Iris pigment epithelial cell (primary cell): ENCODE measurements at places on chromosomes 7 and 10.
A peak's percentile ranks its signal among the peaks of the same experiment; 100 is the strongest.

- no peak for DNase-seq
Observed at GRCh38 chr10:23557777-23558176, 118.9 kb downstream of the OTUD1 start.

DNA sequence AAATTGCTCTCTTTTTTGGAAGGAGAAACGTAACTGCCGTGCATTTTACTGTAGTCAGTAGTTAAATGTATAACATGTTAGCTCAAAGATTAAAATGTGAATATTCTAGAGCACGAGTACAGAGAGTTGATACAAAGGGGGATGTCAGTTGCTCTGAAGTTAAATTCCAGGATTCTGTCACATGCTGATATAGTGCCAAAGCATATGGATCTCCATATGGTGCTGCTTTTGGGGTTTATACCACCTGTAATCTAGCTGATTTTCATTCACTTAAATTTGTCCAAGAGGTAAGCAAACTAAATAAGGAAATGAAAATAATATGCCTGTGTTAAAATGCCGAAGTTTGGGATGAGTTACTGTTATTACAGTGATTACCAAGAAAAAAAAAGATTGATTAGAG, 298.6 kb downstream of the EXOC4 start:
- DNase-seq, result no peak

DNA sequence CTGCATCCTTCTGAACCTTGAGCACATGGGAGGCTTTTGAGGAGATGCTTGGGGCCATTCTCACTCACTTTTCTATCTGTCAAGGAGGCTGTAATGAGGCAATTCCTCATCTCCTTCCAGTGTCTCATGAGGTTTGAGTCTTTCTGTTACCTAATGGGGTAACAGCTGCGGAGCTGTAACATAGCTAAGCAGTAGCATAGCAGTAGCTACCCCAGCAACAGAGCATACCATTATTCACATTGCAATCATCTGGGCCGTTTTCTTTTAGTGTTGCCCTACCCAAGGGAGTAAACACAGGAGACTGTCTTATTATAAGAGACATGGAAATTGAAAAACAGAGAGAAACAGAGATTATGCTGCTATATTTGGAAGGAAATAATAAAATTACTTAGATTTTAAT, 68.7 kb downstream of the AKR1D1 start:
- no peak for DNase-seq

DNA sequence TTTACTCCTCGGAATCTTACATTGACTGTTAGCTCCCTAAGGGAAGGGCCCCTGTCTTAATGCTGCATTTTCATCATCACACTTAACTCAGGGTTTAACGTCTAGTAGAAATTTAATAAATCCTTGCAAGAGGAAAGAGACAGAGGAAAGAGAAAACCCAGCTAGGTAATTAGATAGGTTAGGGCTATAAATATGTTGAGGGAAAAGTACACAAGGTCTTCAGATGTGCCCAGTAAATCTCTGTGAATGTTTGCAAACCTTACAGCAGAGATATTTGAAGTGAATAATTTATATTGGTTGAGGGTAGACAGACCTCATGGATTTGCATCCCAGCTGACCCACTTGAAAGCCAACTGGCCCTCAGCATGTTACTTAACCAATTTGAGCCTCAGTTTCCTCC, 315.5 kb upstream of the NPVF start:
- DNase-seq, result no peak

DNA sequence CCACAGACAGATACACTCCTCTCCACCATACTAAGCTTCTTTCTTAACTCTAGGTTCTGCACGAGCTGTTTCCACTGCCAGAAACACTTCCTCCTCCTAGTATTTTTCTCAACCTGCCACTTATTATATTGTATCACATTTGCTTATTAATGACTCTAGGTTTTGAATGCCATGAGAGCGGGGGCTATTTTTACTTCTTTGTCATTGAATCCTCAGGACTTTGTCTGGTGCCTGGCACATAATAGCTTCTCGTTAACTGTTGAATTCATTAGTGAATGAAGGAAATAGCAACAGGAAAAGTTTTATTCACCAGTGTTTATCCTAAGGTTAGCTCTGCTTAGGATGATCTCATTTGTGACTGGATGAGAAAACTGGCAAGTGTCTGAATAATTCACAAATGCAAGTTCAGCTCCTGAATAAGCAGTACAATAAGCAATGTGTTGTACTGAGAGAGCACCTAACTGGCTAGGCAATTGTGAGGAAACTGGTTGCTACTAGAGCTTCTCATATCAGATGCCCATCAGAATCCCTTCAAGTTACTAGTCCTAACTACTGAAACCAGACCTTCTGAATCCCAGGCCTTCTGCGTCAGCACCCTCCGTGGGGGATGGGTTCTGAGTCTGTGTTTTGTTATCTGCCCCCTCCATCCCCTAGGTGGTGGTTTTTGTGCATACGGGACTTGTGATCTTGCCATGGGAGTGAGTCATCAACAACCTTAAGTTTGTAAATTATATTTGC, 92.7 kb downstream of the LSMEM1 start:
- peak; percentile 31 for DNase-seq

DNA sequence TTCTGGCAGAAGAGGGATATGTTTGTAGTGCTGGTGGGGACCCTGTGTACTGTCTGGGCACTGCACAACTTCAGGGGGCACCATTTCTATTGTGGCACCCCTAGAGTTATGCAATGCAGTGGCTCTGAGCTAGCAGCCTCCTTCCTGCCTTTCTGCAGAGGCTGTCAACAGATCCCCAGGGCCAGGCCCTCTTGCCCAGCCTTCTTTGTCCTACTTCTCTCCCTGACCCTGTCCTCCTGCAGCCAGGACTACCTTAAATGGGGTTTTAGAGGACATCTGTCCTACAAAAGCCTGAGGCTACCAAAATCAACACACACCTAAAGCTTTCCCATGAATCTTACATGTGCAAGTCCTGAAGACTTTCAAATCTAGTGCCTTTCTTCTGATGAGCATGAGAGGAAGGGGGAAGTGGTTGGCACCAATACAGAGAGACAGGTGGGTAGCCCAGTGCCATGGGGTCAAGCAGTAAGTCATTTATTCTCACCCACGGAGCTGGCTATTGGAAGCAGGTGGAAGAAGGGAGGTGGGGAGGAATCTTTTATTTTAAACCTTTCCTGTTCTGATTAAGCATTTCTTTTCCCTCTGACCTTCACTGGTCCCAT, 2.4 kb downstream of the SPOCK2 start:
- DNase-seq, result no peak

- DNase-seq, result no peak
Observed at GRCh38 chr7:69192134-69192533, 406.1 kb upstream of the AUTS2 start.

- DNase-seq, result no peak
Observed at GRCh38 chr10:71362141-71362540, 34.6 kb upstream of the CDH23 start.

- DNase-seq, result peak; percentile 74
Observed at GRCh38 chr10:68110027-68110426, 739 bp downstream of the MYPN start.

DNA sequence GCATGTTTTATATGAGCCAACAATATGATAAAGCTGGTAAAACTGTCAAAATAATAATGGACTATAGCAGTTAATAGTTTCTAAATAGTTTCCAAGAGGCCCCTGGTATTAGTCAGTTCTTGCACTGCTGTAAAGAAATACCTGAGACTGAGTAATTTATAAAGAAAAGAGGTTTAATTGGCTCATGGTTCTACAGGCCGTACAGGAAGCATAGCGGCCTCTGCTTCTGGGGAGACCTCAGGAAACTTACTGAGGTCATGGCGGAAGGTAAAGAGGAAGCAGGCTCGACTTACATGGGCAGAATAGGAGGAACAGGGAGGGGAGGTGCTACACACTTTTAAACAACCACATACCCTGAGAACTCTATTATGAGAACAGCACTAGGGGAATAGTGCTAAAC, 104.6 kb downstream of the PPP1R9A start:
- peak; percentile 6 for DNase-seq

DNA sequence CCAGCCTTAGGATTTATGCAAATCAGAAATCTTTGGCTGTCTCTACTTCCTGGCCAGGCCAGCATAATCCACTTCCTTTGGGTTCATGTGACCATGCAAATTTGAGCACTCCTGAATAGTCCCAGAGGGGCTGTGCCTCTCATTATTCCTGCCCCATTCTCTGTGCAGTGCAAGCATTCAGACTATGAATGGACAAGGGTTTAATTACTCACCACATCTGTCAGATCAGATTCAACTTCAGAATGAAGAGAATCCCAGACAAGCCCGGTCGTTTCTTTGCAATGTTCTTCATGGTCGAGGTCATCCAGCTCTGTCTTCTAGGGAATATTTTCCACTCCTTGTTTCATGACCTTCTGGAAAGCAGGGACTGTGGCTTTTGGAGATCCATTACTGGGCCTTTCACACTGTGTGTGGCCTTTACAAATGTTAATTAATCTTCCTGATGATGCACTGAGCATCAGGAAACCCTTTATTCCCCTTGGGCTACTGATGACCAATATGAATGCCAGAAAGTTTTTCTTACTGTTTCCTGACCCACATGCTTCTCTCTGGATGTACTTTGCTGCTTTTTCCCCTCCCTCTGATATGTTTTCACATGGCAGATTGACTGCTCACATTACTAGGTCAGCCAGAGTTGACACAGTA, 217.6 kb upstream of the TCF7L2 start:
- DNase-seq, result no peak

GRCh38 chr10:100065084-100065660, 16.5 kb downstream of the CPN1 start:
- no peak for DNase-seq

- no peak for DNase-seq
Observed at GRCh38 chr7:64793106-64793755, 997 bp upstream of the ZNF138 start.
